ENCODE measurements at places on chromosomes 11 and 22.

GRCh38 chr11:86176165-86176884 lies 68.2 kb upstream of the EED start:
- DNase-seq: no peak

- DNase-seq: no peak
These were observed 52.0 kb upstream of the ELF5 start for GRCh38 chr11:34565417-34566207.

DNA sequence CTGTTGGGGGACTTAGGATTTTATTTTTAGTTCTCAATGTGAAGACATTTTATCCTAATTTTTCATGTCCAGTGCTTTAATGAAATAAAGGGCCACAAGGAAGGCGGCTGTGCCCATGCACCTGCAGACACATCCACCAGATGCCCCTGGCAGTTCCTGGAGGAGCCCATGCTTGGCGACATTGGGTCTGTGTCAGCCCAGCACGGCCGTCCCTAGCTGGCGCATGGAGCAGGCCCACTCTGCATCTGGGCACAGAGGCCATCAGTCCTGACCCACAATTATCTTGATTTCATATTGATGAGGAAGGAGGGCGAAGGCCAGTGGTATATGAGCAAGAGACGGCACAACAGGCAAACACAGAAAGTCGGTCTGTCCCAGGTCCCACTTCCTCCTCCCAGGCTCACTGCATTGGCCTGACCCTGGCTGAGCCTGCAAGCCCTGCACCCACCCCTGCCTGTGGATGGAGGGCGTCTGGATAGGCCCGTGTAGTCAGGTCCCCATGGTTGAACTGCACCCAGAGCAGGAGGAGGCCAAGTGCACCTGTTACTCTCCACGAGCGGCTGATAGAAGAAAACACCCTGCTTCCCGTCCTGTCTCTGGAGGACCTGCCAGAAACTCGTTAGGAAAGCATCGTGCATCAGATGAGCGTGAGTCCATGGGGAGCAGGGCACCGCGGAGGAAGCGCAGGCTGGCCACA lies 296.9 kb downstream of the BRD1 start:
- no peak for DNase-seq

DNA sequence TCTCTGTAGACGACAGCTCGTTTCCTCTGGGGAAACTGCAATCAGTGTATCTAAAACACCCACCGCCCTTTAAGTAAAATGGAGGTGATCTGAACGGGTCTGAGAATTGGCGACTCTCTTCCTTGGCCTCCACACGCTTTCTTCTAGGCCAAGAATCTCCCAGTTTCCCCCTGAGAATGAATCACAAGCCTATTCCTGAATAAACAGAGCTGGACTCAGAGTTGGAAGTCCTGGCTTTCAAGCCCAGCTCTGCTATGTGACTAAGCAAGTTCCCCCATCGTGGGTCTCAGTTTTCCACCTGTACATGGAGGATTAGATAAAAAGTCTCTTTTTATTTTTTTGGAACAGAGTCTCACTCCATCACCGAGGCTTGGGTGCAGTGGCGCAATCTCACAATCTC lies 200.4 kb downstream of the MN1 start:
- no peak for DNase-seq

- DNase-seq: no peak
These were observed 40.0 kb downstream of the APOL1 start for GRCh38 chr22:36292823-36293530.

DNA sequence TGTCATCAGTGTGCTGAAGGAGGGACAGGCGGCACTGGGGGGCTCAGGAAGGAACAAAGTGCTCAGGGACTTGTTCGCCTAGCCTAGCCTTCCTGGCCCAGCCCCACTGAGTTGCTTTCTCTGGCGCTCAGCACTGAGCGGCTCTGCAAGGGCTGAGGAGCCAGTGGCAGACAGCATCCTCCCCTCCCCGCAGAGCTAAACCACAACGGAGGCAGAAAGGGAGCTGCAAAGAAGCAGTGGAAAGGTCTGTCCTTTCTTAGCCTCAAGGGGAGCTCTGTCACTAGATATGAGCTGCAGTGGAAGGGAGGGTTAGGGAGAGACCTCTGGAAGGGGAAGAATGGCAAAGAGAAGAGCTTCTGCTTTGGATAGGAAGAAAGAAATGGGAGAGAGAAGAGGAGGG lies 89.7 kb upstream of the PHOX2A start:
- peak; percentile 27 for DNase-seq

DNA sequence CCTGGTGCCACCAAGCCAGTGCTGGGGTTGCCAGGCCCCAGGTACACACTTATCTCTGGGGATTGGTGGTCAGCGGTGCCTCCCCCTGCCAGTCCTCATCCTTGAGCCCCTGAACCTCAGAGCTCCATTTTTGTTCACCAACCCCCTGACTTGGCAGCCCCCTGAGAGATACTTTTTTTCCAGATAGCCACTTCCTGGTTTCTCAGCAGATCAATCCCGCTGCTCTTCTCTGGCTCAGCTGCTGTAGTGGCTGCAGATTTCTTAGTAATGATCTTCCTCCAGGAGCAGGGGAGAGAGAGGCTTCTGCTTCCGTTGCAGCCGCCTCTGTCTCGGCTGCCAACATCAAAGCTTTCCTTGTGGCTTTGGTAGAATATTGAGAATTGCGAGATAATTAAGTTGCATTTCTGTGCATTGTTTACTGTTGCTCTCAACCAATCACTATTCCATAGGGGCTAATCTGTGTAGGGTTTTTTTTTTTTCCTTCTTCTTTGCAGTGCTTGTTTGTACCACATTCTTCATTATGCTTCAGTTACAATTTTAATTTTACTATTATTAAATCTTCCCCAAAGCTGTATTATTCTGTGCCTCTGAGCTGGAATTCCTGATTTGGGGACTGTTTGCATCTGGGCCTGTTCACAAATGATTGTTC lies 92.1 kb downstream of the PKNOX2 start:
- DNase-seq: no peak

DNA sequence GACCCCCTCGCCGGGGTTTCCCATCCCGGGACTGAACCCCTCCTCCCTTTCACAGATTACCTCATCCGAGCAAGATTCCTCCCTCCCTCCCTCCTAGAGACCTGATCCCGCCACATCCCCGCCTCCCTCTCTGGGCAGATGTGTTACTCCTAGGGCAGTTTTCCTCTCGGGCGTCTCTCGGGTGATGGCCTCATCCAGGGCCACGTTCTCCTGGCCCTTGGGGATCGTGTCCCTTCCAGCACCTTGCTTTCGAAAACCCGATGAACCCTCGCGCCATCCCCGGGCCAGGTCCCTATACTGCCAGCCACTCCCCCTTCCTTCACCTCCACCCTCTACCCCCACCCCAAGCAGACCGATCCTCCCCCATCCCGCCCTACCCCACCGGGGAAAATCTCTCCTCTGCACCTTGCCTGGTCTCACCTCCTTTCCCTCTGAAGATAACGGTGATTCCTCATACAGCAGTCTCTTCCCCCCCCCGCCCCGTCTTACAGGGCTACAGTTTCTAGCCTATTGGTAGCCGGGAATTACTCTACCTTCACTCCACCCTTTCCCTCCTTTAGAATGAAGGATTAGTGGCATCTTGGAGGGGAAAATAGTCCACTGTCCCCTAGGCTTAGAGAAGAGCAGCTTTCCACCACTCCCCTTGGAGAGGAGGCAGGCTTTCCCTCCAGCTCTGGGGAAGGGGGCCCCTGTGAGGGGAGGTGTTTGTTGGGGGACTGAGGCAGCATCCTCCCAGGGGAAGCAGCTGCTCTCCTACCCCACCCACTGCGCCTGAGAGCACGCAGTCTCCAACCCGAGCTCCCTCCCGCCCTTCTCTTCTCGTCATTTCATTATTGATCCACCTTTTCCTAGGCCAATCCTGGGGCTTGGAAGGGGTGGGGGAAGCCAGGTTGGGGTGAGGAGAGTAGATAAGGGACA lies 1.2 kb downstream of the KMT2A start:
- peak; percentile 18 for DNase-seq

GRCh38 chr11:111918390-111919256 lies at the start of gene C11orf52:
TSS of gene C11orf52 (plus strand) at chr11:111918913. CDS start at chr11:111918973, 60 bp downstream.
- DNase-seq: no peak

DNA sequence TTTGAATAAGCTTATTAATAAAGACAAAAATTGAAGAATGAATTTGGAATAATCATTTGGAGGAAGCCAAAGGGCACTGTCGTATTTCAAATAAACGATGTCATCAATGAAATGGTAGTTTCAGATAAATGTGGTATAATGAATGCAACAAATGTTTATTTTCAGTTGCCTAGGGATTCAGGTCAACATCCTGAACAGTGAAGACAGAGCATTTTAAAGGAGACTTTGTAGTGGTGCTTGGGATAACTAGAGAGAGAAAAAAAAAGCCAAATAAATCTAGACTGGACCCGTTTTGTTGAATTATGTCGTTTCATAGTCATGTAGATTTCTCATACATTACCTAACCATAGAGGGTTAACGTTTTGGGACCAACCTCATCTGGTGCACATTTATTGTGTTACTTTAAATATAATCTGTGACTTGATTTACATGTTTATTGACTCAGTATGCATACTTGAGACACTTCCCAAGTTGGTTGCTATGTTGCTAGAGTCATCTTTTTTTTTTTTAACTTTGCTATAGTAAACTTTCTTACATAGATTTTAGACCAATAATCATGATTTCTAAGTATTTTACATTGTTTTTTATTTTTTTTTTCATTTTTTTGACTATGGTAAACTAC lies 111.1 kb downstream of the NCAM1 start:
- DNase-seq: no peak

GRCh38 chr11:75795276-75796090 lies 19.5 kb upstream of the UVRAG start:
- DNase-seq: no peak

DNA sequence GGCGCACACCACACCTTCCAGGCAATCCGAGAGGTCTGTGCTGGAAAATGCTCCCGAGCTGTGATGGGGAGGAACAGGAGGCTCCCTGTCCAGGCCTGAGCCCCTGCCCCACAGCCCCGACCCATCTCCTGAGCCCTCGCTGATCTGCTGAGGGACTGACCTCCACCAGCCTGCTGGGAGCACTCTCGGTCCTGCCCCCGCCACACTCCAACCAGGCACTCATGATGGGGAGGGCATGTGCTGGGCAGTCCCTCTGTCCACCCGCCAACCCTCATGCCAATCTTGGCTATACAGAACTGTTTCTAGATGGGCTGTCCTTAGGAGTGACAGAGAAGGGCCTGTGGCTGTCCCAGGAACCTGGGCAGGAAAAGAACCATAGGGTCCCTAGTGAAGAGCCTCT lies 70.8 kb downstream of the TRMU start:
- no peak for DNase-seq

- DNase-seq: peak; percentile 15
These were observed at the start of gene ADAMTS15 for GRCh38 chr11:130448416-130449309. TSS of gene ADAMTS15 (plus strand) at chr11:130448645. CDS start at chr11:130448974, 329 bp downstream.

- DNase-seq: no peak
These were observed 31.2 kb downstream of the POU2AF3 start for GRCh38 chr11:111329306-111330204.

DNA sequence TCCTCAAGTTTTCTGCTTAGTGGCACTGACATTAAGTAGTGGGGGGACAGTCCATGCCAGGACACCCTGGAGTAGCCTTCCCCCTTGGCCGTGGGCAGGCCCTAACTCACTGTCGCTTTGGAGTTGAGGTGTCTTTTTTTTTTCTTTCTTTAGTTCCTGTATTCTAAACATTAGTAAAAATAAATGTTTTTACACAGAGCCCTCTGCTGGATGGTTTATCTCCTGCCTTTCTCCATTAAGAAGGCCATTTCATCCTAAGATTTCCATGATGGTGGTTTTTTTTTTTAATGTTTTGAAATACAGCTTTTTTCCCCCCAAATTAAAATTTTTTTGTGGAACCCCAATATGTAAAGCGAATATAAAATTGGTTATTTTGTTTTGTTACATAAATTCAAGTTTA lies 1.8 kb upstream of the TIGD3 start:
- no peak for DNase-seq

- DNase-seq: peak; percentile 57
These were observed 23.9 kb upstream of the EED start for GRCh38 chr11:86220653-86221052.

- DNase-seq: peak; percentile 73
These were observed 7.6 kb downstream of the SLC29A2 start for GRCh38 chr11:66363805-66364535.

GRCh38 chr11:109972939-109973338 lies 120.3 kb upstream of the ZC3H12C start:
- DNase-seq: no peak

DNA sequence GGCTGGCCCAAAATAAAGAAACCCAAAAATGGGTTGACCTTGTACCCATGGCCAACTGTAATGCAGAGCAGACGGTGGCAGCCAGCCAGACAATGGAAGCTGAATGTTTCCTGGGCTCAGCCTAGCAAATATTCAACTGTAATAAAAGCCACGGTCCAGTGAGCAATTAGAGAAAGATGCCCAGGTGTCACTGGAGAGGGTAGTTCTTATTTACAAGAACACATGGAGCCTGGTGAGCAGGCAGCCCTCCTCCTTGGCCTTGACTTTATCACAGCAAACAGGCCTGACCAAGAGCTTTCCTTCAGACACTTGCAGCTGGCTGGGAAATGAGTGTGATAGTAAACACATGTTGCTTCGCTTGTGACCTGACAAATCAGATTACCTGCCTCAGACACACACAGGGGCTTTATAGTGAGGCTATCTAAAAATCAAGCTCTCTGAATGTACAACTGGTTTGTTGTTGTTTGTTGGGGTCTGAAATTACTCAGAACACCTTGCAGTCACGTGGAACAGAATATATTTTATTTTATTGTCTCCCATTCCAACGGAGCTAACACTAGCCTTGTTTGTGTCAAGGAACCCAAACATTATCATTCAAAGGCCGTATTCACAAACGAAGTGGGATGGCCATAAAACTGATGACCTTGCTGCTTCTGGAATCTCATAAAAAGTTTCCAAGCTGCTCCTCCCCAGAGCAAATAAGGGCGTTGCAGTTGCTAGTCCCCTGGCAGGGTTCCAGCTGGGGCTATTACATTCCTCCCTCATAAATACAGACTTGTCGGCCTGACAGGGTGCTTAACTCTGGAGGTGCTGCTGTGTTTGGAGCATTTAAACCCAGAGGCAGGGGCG lies 161.1 kb downstream of the BBOX1 start:
- DNase-seq: no peak

GRCh38 chr11:116312570-116313391 lies 460.0 kb downstream of the BUD13 start:
- no peak for DNase-seq

- DNase-seq: no peak
These were observed 620.1 kb upstream of the KIRREL3 start for GRCh38 chr11:127620671-127621070.

DNA sequence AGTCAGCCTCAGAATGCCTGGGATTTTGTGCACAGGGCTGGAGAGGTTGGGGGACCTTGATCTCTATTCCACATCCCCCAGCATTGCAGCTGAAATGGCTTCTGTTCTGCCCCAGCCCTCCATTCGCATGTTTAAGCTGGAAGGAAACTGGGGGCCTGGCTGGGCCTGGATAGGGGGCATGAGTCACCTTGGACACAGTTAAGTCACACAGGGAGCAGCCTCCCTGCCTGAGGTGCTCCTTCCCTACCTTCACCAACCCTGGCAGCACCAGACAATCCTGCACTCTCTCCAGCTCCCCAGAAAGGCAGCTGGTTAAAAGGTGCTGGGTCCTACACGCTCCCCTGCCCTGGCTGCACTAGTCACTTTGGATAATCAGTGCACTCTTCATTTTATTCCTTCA lies 763 bp downstream of the SMIM45 start:
- DNase-seq: no peak

GRCh38 chr22:46372686-46373085 lies 37.2 kb downstream of the TRMU start:
- DNase-seq: no peak

GRCh38 chr11:36026315-36026968 lies 82.6 kb downstream of the LDLRAD3 start:
- DNase-seq: no peak

GRCh38 chr11:57100638-57101331 lies 81.0 kb upstream of the LRRC55 start:
- no peak for DNase-seq

- DNase-seq: no peak
These were observed 5.9 kb upstream of the PACSIN3 start for GRCh38 chr11:47192111-47192510.

All from HL-60 (cell line).